Mucosa of gallbladder (tissue), 1 donor: ENCODE measurements at places on chromosomes 11 and 22. TPM values are rescaled to one million over a fixed set of nuclear protein-coding genes. Genes with fewer than 3 reads are reported as not detected.

MMP11 gene
- total RNA-seq, result 4.4 TPM

GRCh38 chr11:95698676-95699557 is 90.7 kb downstream of the FAM76B start:
- no peak for DNase-seq

CTSC gene
- total RNA-seq, result 149 TPM

DNA sequence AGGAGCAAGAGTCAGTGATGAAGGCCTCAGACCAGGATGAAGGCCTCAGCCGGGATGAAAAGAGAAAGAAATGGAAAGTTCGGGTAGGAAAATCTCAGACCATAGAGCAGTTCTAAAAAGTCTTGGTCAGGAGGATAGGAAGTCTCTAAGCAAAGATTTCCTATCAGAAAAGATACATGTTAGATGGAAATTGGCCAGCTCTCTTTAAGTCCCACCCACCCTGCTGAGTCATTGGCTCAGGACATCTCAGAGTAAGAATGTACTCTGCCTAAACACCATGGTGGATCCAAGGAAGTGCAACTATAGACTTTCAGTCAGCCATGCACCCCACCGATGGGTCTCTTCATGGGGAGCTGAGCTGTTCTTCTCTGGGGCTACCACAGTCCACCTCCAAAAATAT is 4.4 kb downstream of the OR8B3 start:
- no peak for DNase-seq

- no peak for DNase-seq
Observed at GRCh38 chr11:7353100-7353499, 101.4 kb downstream of the SYT9 start.

DNA sequence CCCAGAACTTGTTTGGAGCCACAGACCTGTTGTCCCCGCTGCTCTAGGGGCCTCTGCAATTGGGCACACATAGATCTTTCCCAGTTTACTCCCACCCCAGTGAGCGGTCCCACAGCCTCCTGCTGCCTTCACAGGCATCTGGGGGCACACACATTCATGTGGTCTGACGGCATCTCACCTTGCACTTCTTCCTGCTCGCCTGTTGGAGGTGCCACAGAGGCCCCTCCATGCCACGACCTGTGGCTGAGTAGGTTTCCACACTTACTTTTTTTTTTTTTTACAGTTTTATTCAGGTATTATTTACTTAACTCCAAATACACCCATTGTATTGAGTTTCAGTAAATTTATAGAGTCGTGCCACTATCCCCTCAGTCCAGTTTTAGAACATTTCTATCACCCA is 68.9 kb upstream of the SEPTIN5 start:
- no peak for DNase-seq

- no peak for DNase-seq
Observed at GRCh38 chr11:77211594-77212251, 83.7 kb downstream of the MYO7A start.

OSM gene
- 4.7 TPM for total RNA-seq

ZFP91 gene
- 46.9 TPM for total RNA-seq

DNA sequence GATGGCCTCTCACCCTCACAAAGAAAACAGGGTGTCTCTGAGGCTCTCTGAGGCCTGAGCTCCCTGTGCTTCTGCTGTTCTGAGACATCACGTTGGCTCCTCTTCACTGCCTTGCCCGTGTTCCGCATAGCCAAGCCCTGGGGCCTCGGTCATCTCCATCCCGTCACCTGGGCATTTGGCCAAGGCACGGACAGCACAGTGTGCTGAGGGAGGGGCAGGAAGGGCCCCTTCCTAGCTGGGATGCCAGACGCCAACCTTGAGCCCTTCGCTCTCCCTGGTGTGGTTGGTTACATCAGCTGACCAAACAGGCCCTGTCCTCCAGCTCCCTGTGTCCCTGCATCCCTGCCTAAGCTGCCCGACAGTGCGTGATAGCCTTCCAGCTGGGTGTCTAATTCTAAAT is 25.9 kb downstream of the MOV10L1 start:
- DNase-seq, result peak; percentile 58

DNA sequence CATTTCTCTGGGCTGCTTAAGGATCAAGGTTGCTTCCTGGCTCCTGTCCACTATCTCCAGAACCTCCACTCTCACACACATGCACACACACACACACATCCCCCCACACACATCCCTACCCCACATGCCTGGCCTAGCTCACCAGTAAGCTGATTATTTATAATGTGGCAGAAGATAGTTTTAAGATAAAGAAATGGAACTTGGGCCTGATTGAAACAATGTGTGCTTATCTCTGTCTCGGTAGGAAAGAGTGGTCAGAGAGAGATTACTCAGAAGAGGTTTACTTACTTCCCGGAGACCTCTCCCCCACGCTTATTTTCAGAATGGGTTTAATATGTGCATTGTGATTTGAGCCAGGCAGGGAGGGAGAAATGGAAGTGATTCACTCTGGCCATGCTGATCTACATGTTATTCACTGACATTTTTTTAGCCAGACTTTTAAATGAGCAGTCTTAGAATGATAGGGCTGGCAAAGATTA is 422.4 kb downstream of the TENM4 start:
- DNase-seq, result no peak

MOGAT2 gene
- 1.4 TPM for total RNA-seq

PICALM gene
- 205 TPM for total RNA-seq

ROM1 gene
- 9.9 TPM for total RNA-seq

DEUP1 gene
- total RNA-seq, result 0.14 TPM

GRCh38 chr22:47102648-47103047 is 340.2 kb downstream of the TBC1D22A start:
- DNase-seq, result no peak

- DNase-seq, result no peak
Observed at GRCh38 chr11:25794804-25795203, 537.1 kb upstream of the ANO3 start.

- no peak for DNase-seq
Observed at GRCh38 chr11:7341551-7341950, 89.8 kb downstream of the SYT9 start.

GRCh38 chr11:1231396-1232020 is 8.6 kb downstream of the MUC5B start:
- no peak for DNase-seq

GRCh38 chr11:82315093-82315492 is 418.6 kb downstream of the FAM181B start:
- DNase-seq, result peak; percentile 25

GRCh38 chr11:11446967-11447366 is 93.9 kb upstream of the CSNK2A3 start:
- no peak for DNase-seq

- no peak for DNase-seq
Observed at GRCh38 chr11:58949184-58949583, 9.9 kb downstream of the GLYATL1 start.

DNA sequence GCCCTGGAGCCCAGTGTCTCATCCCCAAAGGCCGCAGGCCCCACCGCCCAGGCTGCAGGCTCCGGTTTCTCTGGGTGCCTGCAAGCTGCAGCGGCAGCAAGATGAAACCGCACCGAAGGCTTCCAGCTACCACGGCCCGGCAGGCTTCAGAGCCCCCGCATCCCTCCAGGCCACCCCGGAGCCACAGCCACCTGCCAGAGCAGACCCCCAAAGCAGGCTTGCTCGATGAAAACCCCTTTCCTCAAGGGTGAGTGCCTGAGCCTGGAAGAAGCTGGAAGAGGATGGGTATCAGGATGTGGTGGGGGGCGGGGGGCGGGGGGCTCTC is 24.5 kb upstream of the GNB1L start:
- no peak for DNase-seq

- no peak for DNase-seq
Observed at GRCh38 chr11:19087658-19088057, 27.1 kb upstream of the MRGPRX2 start.

SC5D gene
- 75.8 TPM for total RNA-seq

- DNase-seq, result no peak
Observed at GRCh38 chr22:49195636-49196035, 632.0 kb downstream of the BRD1 start.
